ENCODE measurements at places on chromosomes 3 and 15.
A peak's percentile ranks its signal among the peaks of the same experiment; 100 is the strongest.

DNA sequence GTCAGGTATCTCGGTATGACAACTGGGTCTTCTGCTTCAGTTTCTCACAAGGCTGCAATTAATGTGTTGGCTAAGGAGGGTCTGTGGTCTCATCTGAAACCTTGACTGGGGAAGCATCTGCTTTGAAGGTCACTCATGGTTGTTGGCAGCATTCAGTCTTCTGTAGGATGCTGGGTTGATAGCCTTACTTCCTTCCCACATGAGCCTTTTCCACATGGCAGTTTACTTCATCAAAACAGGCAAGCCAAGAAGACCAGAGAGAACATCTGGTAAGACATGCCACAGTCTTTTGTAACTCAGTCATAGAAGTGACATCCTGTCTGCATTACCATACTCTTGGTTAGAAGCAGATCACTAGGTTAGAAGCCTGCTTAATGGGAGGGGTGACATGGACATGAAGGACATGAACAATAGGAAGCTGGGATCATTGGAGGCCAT, 49.5 kb downstream of the CMC1 start:
- no peak for DNase-seq

- DNase-seq: no peak
Measured at GRCh38 chr15:101447168-101447533, 42.4 kb downstream of the PCSK6 start.

GRCh38 chr3:34421762-34422161, 623.3 kb downstream of the PDCD6IP start:
- no peak for DNase-seq

DNA sequence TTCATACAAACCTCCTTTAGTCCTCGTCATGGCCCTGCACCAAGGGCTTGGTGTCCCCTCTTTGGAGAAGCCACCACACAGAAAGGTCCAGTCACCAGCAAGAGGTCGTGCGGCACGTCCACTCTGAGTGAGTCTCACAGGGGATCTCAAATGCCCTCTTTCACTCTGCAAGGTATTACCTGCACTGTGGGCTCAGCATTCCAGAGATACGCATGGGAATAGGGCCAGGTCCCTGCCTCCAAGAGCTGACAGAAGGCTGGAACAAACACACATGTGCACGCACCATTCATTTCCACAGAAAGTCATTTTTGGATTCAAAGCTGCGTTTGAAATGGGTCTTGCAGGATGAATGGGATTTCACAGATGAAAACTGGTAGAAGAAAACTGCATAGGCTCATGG, 50.4 kb upstream of the TJP1 start:
- no peak for DNase-seq

DNA sequence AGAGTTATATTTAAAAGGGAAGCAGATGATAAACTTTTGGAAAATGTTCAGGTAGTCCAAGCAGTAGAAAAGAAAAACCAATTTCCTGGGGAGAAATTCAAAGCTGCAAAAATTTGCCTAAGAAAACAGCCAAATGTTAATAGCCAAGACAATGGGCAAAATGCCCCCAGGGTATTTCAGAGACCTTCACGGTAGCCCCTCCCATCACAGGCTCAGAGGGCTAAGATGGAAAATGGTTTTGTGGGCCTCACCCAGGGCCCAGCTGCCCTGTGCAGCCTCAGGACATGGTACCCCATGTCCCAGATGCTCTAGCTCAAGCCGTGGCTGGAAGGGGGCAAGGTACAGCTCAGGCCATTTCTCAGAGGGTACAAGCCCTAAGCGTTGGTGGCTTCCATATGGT, 391.0 kb downstream of the ZIC4 start:
- DNase-seq: no peak

DNA sequence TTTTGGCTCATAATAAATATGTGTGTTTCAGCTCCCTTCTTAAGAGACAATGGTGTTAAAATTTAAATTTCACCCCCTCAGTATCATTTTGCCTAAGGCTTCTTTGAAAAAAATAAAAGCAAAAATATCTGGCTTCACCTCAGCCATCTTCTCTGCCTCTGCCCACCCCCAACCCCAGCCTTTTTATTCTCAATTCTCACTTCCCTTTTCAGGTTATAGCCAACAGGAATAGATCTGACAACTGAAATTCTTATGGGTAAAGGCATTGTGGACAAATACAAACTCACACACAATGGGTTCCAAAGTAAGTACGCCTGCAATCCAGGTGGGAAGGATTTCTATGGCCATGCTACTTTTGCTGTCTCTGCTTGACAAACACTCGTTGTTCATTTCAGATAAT, 399.0 kb upstream of the ARRDC4 start:
- no peak for DNase-seq

GRCh38 chr15:38624244-38625205, 59.9 kb upstream of the RASGRP1 start:
- no peak for DNase-seq

- DNase-seq: peak; percentile 36
Measured at GRCh38 chr15:88166082-88166993, 90.2 kb downstream of the NTRK3 start.

GRCh38 chr15:45521596-45522327, 793 bp downstream of the SLC30A4 start:
- peak; percentile 36 for DNase-seq

DNA sequence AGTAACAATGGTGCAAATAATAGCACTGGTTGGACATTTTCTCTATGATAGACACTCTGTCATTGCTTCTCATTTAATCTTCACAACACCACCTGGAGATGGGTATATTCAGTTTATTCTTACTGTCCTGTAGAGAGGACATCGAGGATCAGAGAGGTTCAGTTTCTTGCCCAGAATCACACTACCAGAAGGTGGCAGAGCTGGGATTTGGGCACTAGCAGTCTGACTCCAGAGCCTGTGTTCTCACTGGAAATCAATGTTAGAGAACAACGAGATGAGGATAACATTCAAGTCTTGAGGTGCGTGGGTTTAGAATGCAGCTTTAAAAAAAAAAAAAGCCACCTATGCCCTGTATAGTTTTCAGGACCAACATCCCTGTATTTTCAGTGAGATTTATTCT, 127.8 kb downstream of the SYNPR start:
- no peak for DNase-seq

DNA sequence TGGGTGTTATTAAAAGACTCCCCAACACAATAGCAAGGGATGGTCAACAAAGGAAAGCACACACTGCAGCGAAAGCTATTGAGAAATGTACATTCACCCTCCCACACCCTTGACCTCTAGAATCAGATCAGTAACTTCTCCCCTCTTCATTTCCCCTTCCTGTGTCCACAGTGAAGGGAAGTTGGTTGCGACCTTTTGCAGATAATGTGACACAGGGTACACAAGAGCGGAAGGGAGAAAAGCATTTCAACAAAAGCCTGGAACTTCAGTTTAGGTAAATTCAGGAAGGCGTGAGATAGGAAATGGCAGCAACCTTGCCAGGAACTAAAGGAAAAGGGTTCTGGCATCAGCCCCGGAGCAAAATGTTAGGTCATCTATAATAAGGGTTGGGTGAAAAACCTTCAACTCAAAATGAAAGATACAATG, 899.8 kb downstream of the MCTP2 start:
- DNase-seq: peak; percentile 32

- no peak for DNase-seq
Measured at GRCh38 chr15:99580076-99580475, 14.3 kb downstream of the MEF2A start.

DNA sequence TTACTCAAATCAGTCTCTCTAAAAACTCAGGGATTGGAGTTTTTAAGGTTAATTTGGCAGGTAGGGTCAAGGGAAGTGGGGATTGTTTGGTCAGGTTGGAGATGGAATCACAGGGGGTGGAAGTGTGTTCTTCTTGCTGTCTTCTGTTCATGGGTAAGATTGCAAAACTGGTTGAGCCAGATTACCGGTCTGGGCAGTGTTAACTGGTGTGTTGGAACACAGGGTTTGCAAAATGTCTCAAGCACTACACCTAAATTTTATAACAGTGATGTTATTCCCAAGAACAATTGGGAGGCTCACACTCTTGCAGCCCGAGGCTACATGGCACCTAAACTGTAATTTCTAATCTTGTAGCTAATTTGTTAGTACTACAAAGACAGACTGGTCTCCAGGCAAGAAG, 425.4 kb downstream of the PLOD2 start:
- no peak for DNase-seq

DNA sequence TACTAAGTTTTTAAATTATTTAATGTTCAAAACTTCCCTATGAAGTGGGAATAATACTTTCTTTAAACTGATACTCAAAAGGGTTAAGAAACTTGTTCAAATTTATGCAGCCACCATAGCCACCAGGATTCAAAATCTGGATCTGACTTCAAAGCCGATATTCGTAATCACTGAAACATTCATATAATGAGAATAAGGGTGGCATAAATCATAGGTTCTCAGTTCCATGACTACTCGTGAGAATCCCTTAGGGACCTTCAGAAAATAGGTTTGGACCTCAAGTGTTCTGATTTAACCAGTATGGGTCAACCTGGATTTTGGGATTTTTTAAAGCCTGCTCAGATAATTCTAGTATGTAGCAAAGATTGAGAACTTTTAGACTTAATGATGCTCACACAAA, 160.6 kb downstream of the RBMS3 start:
- no peak for DNase-seq

DNA sequence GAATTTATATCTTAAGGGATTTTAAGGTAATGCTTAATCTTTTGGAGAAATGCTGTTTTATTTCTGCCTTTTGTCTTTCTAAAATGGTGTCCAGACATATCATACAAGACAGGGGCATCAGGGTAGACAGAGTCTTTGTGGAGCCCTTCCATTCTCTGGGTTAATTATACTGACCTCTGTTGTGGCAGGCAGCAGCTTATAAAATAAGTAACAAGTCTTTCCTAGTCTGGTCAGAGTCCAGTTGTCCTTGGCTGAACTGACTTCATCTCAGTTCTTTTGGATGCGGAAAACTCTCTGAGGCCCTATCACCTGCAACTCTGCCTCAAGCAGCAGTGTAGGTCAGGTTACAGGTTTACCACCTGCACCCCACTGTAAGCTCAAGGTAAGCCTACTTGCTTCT, 19.2 kb downstream of the MYNN start:
- DNase-seq: no peak

- no peak for DNase-seq
Measured at GRCh38 chr15:99445272-99445850, 120.4 kb upstream of the MEF2A start.

GRCh38 chr3:59836531-59836930, 786.7 kb upstream of the CFAP20DC start:
- DNase-seq: no peak

- DNase-seq: no peak
Measured at GRCh38 chr3:191256405-191256804, 57.4 kb downstream of the OSTN start.

GRCh38 chr15:63243776-63244175, 33.6 kb upstream of the APH1B start:
- no peak for DNase-seq

DNA sequence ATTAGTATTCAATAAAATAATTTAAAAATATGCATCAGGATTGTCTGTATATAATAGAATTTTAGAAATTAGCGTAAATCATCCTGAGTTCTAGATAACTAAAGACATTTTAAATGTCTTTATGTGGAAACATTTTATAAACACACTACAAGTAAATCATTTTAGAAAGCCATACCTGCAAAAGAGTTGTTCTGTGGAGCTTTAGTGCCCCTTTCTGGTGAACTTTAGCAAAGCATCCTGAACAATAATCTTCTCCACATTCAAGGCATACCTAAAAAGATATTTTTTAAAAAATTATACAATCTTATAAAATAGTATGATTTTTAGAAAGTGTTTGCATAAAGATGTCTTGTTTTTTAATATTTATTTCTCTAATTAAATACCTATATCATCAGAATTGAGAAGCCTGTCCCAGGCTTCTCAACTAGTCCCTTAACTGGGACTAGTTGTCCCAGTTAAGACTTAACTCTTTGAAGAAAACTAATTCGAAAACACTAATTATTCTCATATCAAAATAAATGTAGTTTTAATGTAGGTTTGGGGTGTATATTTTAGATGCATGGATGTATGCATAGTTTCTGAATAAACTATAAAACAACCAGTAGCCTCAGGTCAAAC, 29.7 kb downstream of the ZBBX start:
- DNase-seq: peak; percentile 2

- no peak for DNase-seq
Measured at GRCh38 chr3:197308591-197308990, 10.2 kb upstream of the DLG1 start.

DNA sequence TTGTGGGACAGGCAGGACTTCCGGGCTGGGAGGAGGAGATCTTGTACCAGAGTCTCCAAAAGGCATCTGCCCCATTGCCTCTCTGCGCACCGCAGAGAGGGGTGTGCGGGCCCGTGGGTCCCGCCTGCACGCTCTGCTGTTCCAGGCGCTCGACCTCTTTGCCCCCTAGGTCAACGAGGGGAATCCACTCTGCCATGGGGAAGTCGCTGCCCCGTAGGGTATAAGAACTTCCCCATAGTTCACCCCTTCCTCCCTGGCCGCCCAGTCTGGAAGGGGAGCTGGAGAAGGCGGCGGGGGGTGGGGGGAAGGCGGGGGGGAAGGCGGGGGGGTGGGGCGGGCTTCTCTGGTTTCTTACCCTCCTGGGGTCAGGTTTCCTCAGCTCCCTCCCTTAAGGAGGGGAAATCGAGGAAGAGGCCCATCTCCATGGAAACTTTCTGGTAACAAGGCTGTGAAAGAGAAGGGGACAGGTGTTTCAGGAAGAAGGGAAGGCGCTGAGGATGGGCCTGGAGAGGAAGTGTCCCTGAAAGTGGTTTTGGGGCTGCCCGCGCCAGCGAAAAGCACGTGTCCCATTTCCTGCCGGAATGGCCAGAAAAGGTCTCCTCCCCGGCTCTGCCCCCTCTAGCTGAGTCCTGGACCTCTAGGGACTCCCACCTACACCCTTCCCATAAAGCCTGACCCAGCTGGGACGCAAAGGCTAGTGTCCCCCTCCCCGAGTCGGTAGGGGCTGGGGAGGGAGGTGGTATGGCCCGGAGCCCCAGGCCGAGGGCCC, 27.5 kb downstream of the NR1I2 start:
- no peak for DNase-seq

DNA sequence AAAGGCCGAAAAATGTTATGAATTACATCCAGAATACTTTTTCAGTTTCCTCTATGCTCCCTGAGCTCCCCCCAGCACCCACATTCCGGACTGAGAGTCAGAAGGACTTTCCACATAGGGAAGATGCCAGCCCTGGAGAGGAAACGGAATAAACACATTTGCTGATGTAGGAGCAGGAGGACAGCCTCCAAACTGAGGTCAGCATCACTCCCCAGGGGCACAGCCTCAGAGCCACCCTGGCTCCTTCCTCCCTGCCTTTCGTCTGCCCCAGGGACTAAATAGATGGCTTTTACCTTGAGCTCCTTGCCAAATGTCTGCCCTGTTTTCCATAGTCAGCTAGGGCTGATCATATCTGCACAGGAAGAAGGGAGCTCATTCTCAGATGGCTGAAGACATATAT, 22.6 kb upstream of the SLCO2A1 start:
- DNase-seq: no peak

DNA sequence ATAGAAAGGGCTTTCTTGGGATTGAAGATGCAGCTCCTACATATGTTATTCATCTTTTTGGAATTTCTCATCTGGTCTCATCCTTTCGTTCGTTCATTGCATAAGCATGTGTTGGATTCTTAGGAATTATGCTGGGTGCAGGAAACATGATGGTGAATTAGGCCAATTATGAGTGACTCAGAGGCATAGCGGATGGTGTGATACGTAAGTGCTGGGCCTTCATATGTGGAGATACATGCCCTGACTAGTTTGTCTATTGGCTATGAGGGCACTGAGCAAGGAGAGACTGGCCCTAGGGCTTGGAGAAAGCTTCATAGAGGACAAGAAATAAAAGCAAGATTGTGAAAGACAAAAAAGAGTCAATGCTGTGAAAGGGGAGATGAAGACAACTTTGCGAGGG, 235.1 kb downstream of the MYRIP start:
- DNase-seq: no peak

Data from HuH-7 (cell line).